ENCODE measurements at places on chromosomes 5 and 9.

DNA sequence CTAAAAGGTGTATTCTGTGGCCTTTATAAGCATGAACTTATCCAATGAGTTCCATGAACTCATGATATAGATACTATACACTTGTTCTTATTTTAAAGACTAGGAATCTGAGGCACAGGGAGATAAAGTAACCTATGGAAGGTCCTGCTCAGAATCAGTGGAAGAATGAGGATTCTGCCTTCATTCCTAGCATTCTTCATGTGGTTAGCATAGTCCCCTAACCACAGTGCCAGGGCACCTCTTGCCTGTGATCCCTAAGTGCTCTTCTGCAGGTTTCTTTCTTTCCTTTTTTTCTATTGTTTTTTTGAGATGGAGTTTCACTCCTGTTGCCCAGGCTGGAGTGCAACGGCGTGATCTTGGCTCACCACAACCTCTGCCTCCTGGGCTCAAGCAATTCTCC, 174.1 kb downstream of the C9orf152 start:
- DNase-seq, result no peak

GRCh38 chr5:12093586-12093985, 189.3 kb upstream of the CTNND2 start:
- DNase-seq, result no peak

- no peak for DNase-seq
Measured at GRCh38 chr9:92146610-92147009, 31.4 kb upstream of the SPTLC1 start.

GRCh38 chr9:137891588-137892423, 14.2 kb downstream of the CACNA1B start:
- DNase-seq, result no peak

- DNase-seq, result no peak
Measured at GRCh38 chr9:135081264-135081660, 6.2 kb upstream of the OLFM1 start.

- DNase-seq, result no peak
Measured at GRCh38 chr9:122374885-122375420, 4.1 kb downstream of the PTGS1 start.

- DNase-seq, result no peak
Measured at GRCh38 chr9:133682818-133683585, 46.8 kb downstream of the DBH start.

DNA sequence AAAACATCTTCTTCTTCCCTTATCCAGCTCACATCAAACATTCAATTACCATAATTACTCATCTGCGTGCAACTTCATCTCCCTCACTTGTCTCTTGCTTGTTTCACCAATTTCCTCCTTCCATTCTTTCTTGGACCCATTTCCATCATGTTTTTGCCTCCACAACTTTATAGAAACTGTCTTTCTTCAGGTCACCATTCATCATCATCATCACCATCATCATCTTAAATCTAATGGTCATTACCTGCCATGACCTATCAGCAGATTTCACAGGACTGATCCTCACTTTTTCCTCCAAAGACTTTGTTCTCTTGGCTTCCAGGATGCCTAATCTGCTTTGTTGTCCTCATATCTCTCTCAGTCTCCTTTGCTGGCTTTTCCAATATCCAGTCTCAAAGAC, 495.6 kb downstream of the DNAH5 start:
- DNase-seq, result no peak

- no peak for DNase-seq
Measured at GRCh38 chr9:90851444-90851843, 49.8 kb downstream of the SYK start.

DNA sequence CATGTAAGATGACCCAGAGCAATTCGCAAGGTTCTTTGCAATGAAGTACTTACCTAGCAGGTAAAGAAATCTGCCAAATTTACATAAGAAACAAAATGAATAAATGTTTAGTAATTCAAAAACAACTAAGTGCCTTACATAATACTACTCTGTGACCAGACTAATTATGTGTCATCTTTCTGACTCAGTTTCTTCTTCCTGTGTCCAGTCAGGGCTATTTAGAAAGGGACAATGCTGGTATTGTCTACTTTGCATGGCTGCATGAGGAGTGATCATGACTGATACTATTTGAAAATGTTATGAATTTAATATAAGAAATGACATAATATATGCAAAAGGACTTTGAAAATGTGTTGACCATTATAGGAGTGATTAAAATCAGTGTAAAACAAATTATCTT, 210.0 kb downstream of the TMEM161B start:
- no peak for DNase-seq

GRCh38 chr5:119570910-119571309, 58.4 kb upstream of the FAM170A start:
- no peak for DNase-seq

DNA sequence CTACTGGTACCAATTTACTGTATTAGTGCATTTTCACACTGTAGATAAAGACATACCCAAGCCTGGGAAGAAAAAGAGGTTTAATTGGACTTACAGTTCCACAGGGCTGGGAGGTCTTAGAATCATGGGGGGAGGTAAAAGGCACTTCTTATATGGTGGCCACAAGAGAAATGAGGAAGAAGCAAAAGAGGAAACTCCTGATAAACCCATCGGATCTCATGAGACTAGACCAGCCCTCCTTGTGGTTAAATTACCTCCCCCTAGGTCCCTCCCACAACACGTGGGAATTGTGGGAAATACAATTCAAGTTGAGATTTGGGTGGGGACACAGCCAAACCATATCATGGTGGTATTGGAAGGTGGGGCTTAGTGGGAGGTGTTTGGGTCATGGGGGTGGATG, 56.5 kb upstream of the SPDL1 start:
- no peak for DNase-seq

- no peak for DNase-seq
Measured at GRCh38 chr9:96660692-96661248, 5.7 kb upstream of the PRXL2C start.

DNA sequence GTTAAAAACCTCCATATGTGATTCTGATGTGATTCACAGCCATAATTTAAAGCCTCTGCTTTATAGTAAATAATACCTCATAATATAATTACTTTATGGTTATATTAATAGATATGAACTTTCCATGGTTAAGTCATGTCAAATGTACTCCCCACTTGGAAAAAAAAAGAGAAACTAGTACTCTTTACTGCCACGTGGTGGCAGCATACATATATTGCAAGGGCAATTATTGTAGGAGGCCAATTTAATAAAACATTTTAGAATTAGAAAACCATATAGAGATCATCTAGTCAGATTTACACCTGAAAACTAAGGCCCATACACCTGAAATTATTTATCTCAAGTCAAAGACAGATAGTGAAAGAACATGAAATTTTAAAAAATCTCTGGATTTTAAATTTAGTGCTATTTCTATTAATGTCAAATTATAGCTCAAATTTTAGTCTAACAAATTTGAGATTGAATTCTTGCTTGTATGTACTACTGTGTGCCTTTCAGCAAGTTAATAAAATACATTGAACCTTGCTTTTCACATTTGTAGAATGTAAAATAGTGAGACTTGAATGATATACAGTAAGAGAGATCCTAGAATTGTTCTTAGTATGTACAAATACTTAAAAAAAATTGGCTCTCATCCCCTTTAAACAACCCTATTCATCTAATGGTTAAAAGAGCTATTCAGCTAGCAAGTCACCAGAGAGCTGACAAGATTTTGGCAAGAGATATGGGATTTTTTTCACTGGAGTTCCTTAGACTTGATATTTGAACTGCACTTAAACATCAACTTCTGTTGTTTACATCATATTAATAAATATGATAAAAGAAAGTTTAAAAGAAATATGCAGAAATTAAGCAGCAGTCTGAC, 603.8 kb downstream of the TLE4 start:
- peak; percentile 37 for DNase-seq
